ENCODE measurements at places on chromosomes 1 and 21.

GRCh38 chr1:21184276-21184675 lies 7.6 kb upstream of the EIF4G3 start:
- DNase-seq: no peak

- DNase-seq: no peak
Observed at GRCh38 chr1:119294722-119295121, 73.9 kb upstream of the HAO2 start.

DNA sequence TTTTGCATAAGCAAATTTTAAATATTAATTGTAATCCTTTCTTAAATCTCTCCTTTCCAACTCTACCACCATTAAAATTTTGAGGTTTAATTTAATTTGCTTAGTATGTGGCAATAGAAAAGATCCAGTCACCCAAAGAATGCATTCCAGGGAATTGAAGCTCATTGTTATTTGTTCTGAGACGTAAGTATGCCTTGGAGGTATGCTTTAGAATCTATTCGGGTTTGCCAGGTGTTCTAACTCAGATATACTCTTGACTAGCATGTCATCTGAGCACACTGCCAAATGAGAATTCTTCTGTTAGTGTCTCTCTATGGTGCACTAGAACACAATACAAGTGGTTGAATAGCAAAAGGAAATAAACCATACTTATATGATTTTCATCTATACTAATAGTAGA lies 813.6 kb upstream of the ADGRL2 start:
- DNase-seq: no peak

DNA sequence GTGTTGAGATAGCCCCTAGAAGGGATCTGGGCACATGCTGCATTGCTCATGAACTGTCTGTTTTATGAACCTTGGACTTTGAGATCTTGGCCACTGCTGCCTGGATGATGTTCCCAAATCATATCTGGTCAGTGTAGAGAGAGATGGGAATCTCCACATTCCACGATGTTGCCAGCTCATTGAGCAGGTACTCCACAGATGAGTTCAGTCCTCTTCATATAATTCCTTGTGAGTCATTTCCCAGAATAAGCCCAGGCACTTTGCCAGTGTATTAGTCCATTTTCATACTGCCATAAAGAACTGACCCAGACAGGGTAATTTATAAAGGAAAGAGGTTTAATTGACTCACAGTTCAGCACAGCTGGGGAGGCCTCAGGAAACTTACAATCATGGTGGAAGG lies 254.0 kb upstream of the RUNX1 start:
- DNase-seq: peak; percentile 63

- DNase-seq: no peak
Observed at GRCh38 chr1:82260051-82260450, 459.3 kb downstream of the ADGRL2 start.

DNA sequence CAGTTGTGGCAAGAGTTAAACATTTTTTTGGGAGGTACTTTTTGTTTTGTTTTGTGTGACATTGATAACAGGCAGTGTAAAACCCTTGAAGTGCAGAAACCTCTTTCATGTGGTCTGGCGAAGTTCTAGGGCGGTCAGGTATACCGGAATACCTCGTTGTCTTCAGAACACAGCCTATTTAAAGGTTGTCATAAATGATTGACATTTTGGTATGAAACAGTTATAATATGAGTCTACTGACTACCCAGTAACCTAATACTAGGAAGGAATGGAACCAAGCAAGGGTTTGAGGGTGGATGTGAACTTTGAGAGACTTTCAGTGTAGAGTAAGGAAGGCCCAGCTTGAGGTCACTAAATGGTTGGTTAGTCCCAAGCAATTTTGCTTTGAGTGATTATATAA lies 40.5 kb downstream of the PATJ start:
- peak; percentile 66 for DNase-seq

GRCh38 chr1:39282537-39283216 lies 78.2 kb downstream of the MACF1 start:
- DNase-seq: no peak

GRCh38 chr1:53606651-53607051 lies 132.3 kb downstream of the GLIS1 start:
- no peak for DNase-seq

DNA sequence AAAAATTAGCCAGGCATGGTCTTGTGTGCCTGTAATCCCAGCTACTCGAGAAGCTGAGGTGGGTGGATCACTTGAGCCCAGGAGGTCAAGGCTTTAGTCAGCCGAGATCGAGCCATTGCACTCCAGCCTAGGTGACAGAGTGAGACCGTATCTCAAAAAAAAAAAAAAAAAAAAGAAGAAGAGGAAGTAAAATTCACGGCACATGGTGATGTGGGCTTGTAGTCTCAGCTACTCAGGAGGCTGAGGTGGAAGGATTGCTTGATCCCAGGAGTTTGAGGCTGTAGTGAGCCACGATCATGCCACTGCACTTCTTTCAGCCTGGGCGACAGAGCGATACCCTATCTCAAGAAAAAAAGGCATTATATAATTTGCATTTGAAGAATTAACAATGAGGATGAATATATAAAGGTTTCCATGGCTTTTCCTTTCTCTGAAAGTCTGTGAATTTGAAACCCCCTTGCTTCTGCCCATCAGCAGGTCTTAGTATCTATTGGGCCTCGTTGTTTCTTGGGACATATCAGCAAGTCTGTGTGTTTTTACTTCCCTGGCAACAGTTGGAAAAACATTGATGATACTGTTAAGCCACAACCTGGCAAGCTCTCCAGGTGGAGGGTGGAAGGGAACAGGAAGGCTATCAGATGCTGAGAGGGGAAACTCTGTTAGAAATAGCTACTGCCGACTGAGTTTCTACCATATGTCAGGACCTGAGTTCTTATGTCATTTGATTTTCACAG lies 4.6 kb upstream of the PLA2G2D start:
- DNase-seq: no peak

DNA sequence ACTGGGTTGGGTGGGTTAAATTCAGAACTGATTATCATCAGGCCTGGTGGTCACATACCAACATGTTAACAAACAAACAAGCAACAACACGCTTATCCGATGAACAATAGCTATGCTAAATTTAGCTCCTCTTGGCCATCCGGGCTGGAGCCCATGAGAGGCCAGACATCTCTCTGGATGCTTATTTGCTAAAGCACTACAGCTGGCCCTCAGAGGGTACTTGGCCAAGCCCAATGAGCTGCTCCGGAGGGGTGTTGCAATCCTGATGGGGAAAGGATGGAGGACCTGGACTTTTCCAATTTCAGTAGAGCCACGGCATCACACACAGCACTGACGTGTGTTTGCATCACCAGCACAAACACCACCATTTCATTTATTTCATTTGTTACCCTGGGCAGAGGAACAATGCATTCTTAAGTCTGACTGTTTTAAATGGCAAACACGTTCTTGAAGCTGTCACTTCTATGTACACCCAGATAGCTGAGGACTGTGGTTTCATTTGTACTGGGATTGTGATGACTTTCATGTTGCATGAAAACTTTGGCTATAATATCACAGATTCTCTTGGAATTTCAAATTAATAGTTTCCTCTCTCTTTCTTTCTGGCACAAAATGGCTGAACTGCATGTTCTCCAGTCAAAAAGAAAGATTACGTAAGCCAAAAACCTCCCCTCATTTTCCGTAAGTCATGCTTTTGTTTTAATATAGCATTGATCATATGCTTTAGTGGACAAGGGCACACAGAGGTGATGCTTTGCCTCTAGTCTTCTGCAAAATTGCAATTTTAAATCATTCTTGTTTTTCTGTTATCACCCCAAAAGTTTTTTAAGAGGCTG lies 359.8 kb upstream of the KAZN start:
- DNase-seq: no peak

DNA sequence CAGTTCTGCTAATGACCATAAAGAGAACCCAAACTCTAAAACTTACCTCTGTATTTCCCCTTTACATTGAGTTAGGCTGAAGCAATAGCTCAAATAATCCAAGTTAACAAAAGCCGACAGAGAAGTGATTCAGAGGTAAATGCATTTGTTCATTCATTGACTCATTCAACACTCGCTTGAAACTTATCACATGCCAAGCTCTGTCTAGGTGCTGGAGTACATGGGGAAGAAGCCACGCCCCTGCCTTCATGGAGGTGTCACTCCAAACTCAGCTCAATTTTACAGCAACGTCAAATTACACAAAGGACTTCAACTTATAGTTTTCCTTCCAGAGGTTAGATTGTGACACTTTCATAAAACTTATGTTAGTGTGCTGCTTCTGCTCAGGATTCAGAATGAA lies 45.8 kb downstream of the SLC25A24 start:
- no peak for DNase-seq

- no peak for DNase-seq
Observed at GRCh38 chr1:37149296-37149695, 115.0 kb upstream of the GRIK3 start.

DNA sequence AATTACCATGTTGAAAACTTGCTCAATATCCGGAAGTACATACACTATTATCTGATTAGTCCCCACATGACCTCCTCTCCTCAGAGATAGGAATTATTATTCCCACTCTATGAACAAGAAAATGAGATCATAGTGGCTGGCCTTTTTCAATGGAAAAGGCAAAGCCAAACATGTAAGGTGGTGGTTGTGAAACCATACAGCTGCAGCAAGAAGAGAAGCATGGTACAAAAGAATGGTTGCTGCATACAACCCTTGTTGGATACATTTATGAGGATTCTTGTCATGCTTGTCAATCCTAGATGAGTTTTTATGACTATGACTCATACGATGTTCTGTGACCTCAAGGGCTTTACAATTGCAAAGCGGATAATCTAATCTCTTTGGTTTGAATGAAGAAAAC lies 514.7 kb downstream of the PLPP3 start:
- DNase-seq: no peak

- no peak for DNase-seq
Observed at GRCh38 chr1:201876148-201876818, 12.4 kb upstream of the SHISA4 start.

- DNase-seq: peak; percentile 48
Observed at GRCh38 chr21:21200103-21200938, 202.1 kb downstream of the NCAM2 start.

DNA sequence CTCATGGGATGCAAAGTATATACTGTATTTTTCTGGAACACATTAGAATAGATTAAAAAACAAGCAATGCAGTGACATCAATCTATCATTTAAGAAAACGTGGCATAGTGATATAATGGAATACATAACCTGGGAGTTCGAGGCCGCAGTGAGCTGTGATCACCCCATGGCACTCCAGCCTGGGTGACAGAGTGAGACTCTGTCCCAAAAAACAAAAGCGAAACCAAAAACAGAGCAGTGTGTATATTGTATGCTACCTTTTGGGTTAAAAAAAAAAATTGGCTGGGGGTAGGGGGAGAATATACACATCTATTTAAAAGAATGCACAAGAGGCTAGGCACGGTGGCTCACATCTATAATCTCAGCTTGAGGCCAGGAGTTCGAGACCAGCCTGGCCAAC lies 13.5 kb downstream of the SLC2A1 start:
- no peak for DNase-seq
